ENCODE measurements at places on chromosomes 6 and 20.

DNA sequence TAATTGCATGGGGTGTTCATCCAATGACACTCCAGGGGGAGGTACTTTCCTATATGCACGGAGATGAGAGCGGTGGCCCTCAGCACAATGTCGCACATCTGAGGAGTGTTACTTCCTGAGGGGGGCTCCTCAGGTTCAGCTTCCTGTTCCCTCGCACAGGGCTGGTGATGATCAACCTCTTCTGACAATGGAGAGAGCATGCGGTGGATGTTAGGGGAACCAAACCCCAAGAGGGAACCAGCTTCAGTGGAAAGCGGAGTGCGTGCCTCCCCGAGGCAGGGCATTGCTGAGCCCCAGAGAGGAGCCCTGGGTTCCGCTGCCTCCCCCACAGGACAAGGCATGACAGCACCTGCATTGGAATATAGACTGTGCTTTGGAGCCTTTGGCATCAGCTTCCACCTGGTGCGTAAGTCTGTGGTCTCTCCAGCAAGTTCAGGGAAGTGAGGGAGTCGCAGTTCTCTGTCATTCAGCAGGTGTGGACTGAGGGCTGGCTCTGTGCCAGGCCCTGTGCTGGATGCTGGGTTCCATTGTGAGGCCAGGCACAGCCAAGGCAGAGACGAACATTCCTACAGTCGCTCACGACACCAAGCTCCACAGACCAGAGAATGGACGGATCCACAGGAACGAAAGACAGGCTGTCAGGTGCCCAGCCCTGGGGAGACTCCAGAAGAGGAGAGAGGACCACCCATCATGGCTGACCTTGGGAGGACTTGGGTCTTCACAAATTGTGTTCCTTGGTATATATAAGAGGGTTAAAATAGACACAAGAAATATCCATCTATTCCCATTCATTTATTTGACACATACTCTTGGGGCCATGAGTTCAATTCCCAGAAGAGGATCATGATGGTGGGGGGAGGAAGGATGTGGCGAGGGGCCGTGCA lies 3.9 kb upstream of the ZNF831 start:
- no peak for DNase-seq

DNA sequence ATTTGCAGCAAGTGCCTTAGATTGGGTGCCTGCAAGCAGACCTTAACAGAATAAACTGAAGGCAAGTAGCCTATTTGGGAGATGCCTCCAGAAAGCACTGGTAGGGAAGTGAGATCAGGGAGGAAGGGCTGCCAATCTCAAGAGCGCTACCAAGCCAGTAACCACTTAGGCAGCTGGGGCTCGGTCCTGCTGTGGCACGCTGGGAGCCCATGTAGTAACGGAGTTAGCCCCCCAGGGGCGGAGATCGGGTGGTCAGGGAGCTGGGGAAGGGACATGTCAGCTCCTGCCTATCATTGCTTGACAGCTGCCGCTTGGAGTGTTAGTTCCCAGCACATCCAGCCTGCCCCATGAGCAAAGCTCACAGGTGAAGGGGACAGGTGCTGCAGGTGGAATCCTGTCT lies 127.0 kb downstream of the CEBPB start:
- no peak for DNase-seq

DNA sequence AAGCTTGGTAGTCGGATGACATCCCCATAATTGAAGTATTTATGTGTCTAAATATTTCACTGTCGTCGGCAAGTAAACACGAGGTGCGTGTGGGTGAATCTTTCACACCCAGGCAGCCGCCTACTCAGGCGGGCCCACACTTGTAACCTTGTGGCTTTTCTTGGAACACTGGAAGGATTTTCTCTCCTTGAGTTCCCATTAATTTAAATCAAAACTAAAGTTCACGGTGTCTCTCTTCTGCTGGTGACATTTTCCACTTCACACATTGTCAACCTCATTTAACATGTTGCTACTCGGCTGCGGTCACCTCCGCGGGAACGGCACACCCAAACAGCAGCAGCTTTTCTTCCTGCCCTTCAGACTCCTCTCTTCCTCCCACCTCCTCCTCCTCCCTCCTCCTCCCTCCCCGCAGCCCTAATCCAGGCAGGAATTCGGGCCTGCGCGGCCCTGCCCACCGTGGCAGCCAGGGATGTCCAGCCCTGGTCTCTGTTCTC lies 336.6 kb downstream of the QKI start:
- no peak for DNase-seq

- peak; percentile 69 for DNase-seq
Observed at GRCh38 chr20:54122189-54122588, 51.6 kb downstream of the CYP24A1 start.

- no peak for DNase-seq
Observed at GRCh38 chr6:54491431-54491830, 183.2 kb downstream of the TINAG start.

DNA sequence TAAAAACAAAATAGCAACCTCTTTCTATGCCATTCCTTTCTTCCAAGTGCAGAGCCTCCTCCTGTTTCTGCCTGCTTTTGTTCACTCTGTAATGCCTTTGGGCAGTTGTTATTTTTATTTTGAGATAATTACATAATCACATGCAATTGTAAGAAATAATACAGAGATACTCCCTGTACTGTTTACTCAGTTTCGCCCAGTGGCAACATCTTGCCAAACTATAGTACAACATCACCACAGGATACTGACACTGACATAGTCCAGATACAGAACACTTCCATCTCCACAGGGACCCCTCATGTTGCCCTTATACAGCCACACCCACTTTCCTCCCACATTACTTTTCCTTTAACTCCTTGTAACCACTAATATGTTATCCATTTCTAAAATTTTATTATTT lies 59.7 kb downstream of the BANF2 start:
- DNase-seq, result no peak

DNA sequence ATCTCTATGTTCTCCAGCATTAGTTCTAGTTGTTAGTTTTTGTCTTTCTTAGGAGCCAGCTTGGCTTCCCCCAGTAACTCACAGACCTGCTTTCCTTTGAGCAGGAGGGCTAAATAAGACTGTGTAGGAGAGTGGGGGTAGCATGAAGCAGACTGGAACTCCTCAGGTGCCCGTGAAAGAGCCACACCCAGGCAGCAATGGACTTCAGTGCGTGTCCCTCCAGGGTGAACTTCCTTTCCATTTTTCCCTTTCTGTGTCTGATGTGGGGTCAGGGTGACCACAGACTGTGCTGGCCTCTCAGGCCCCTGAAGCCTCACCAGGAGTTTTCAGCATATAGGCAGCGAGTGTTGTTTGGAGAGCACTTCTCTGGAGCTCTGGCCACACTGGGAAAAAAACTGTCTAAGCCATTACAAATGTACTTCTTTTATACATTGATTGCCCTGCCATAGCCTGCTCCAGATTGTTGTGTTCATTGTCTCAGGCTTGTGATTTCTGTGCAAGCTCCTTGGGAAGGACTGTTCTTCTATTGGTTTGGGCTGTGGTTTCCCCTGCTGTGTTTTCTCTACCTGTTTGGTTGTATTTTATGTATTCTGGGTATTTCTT lies 55.7 kb downstream of the SH3BGRL2 start:
- DNase-seq, result no peak

- DNase-seq, result peak; percentile 48
Observed at GRCh38 chr20:50762435-50763220, 31.2 kb downstream of the PARD6B start.

- peak; percentile 19 for DNase-seq
Observed at GRCh38 chr6:46199387-46199786, 28.6 kb upstream of the ENPP5 start.

- DNase-seq, result no peak
Observed at GRCh38 chr6:106670236-106670635, 40.9 kb downstream of the QRSL1 start.

DNA sequence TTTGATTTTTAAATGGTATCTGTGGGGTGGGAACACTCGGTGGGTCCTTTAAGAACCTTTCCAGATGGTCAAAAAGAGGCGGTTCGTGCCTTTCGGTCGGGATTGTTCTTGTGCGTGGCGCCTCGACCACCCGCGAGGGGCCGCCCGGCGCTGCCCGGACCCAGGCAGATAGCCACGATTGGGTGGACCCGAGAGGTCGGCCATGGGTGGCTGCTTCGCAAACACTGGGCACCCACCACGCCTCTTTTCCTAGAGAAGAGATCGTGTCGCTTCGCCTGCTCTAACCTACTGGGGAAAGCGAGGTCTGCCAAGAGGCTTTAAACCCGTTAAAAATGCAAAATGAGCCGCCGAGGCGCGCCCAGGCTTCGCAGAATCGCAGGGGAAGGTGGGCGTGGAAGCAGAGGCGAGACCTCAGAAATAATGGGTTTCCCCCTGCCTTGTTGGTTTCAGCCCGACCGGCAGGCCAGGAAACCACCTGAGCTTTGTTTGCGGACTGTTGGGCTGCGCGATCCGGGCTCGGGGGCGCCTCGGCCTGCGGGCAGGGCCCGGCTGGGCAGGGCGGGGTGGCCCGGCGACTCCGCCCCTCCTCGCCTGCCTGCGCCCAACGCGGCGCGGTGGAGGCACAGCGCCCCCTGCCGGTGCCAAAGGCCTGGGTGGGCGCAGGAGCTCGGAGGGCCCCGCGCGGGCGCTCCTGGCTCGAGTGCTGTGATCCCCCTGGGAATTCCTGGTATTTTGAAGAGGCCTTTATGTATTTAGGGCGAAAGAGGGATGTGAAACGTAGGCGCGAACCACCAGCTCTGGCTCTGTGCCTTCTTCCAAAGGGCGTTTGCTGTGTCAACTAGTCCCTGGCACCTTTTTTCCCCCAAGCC lies 1.6 kb downstream of the MARCKS start:
- DNase-seq, result peak; percentile 90

DNA sequence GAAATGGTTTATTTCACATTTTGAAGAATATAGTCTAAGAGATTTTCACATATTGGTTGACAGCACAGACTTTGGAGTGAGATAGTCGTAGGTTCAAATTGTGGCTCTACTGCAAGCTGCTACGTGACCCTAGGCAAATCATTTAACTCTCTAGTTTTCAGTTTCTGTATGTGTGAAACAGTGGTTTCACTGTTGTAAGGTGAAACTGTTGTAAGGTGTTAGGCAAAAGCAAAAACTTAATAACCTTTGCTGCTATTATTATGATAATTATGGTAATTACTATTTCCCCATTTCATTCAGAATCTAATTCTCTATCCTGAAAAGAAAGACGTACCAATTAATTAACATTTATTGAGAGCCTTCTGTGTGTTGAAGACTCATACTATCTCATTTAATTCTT lies 144.2 kb downstream of the REV3L start:
- no peak for DNase-seq

GRCh38 chr6:33028220-33028849 lies 18.9 kb upstream of the HLA-DOA start:
- no peak for DNase-seq

DNA sequence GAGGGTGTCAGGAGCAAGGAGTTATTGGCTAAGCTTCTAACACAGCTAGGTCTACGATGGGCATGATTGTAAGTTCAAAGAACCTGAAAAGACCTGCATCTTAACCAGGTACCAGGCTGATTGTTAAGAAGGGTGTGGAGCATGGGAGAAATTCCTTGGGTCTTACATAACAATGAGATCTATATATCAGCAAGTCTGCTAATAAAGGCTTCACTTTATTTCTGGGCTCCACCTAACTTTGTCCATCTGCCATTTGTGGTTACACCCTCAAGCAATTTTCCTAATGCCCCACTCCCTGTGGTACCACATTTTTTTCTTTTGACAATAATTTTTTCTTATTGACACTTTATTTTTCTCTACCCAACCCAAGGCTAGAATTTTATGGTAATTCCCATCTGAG lies 223.5 kb upstream of the JAG1 start:
- DNase-seq, result no peak

DNA sequence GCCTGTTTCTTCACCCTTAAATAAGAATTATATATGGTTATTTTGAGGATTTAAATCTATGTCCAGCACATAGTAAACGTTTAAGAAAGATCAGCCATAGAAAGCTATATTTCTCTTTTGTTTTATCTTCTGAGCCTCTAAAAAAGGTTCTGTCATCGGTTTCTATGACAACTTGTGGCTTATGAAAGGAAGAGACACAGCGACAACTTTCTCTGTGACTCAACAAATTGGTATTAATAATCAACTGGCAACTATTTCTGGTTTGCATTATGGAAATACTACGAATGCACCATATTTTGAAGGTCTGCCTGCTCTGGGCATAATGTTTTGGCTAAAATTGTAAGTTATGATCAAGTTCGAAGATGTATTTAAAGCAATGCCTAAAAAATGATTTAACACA lies 751.0 kb downstream of the CD109 start:
- peak; percentile 25 for DNase-seq

GRCh38 chr20:51360451-51361201 lies 181.9 kb downstream of the NFATC2 start:
- DNase-seq, result peak; percentile 100

DNA sequence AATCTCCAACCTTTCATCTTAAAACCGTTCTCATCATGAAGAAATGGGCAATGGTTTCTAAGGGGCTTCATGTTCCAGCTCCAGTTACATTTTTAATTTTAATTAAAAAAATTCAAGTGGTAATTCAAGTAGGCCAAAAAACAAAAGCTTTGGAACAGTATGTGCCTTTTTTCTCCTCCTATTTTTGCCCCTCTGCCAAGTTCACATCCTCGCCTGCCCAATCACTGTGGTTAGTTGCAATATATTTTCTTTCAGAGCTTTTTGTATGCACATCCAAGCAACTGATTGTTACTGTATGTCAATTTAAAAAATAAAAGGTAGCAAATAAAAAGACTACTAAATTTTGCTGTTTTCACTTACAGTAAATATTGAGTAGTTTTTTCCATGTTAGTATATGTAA lies 99.8 kb upstream of the B3GAT2 start:
- DNase-seq, result no peak

GRCh38 chr6:166739976-166740318 lies 112.9 kb upstream of the RPS6KA2 start:
- no peak for DNase-seq

DNA sequence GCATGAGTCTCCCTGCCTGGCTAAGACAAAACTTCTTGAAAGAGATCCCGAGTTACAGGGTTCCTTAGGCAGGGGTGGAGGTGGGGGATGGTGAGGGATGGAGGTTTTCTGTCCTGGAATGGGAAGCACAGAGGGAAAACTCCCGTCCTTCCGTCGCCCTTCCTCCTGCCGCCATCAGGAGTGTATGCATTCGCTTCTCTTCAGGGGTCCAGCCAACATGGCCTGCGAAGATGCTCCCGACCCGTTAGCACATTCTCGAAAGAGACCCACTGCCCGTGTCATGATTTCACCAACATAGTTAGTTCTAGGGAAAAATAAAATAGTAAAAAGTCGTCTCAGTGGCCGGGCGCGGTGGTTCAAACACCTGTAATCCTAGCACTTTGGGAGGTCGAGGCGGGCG lies 37.1 kb downstream of the KIF25 start:
- no peak for DNase-seq

GRCh38 chr6:110484321-110484720 lies 7.9 kb upstream of the SLC22A16 start:
- no peak for DNase-seq

- DNase-seq, result peak; percentile 92
Observed at GRCh38 chr6:119446115-119446554, 96.6 kb upstream of the MAN1A1 start.

- DNase-seq, result peak; percentile 76
Observed at GRCh38 chr6:152124429-152125074, 317.1 kb downstream of the ESR1 start.

DNA sequence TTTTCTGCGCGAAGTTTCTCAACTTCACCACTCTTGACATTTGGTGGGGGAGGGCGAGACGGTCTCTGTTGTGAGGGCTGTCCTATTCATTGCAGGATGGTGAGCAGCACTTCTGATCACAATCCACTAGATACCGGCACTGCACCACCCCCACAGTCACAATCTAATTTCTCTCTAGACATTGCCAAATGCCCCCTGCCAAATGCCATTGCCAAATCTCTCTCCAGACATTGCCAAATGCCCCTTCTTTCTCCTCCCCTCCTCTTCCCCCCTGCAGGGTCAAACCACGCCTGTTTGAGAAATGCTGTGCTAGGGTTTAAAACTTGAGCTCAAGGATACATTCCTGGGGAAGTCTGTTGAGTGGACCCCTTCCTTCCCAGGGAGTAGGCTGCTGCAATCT lies 603.5 kb upstream of the CDH4 start:
- DNase-seq, result no peak
